ENCODE measurements at places on chromosomes 6 and 20. TPM values are rescaled to one million over a fixed set of nuclear protein-coding genes. Genes with fewer than 3 reads are reported as not detected.
A peak's percentile ranks its signal among the peaks of the same experiment; 100 is the strongest.

DNA sequence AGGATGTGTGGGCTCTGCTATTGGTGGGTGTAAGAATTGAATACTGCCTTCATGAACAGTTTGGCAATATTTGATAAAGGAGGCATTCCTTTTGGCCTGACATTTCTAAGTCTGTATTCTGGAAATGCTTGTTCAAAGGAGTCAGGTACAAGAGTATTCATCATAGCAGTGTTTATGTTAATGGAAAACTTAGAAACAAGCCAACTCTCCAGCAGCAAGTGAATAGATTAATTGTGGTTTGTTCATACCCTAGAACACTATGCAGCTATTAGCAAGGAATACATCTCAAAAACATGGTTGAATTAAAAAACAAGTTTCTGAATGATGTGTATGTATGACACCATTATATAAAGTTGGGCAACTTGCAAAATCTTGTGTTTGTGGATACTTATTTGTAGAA, 195.8 kb downstream of the ZFAND3 start:
- no peak overlapping the region for H3K27ac ChIP-seq
- H3K36me3 ChIP-seq, result no peaks in the 10 kb centered on the region
- DNase-seq, result no peak
- H3K4me1 ChIP-seq, result peaks cover 3% of the 10 kb centered on the region
- no peaks in the 10 kb centered on the region for H3K27me3 ChIP-seq

GRCh38 chr6:87946669-87947068, 101.0 kb upstream of the SPACA1 start:
- no peak overlapping the region for H3K27ac ChIP-seq
- no peak for DNase-seq
- no peaks in the 10 kb centered on the region for H3K36me3 ChIP-seq
- no peak overlapping the region for H3K4me3 ChIP-seq
- H3K4me1 ChIP-seq, result no peaks in the 10 kb centered on the region
- H3K27me3 ChIP-seq, result peaks cover 13% of the 10 kb centered on the region

- H3K4me3 ChIP-seq, result no peak overlapping the region
- DNase-seq, result no peak
- peaks cover 6% of the 10 kb centered on the region for H3K4me1 ChIP-seq
- no peak overlapping the region for H3K27ac ChIP-seq
- H3K27me3 ChIP-seq, result peaks cover 30% of the 10 kb centered on the region
Observed at GRCh38 chr6:1597924-1598323, 11.8 kb upstream of the FOXC1 start.

DNA sequence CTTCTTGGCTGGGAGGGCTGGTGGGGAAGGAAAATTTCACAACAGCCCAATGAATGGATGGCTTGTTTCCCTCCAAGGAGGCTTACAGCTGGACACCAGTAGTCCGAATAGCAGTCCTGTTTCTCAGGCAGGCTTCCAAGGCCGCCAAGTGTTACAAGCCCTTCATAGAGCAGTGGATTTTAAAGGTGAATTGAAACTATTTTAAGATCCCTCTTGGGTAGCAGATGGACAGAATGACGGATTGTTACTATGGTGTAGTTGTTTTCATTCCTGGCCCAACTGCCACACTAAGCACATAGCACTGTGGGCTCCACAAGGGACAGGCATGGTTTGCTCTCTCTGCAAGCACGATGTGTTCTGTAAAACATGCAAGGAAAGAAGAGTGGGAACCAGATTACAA, 203.3 kb upstream of the TAB2 start:
- no peak overlapping the region for H3K4me3 ChIP-seq
- DNase-seq, result no peak
- no peaks in the 10 kb centered on the region for H3K36me3 ChIP-seq
- H3K27ac ChIP-seq, result no peak overlapping the region
- H3K4me1 ChIP-seq, result no peaks in the 10 kb centered on the region

DNA sequence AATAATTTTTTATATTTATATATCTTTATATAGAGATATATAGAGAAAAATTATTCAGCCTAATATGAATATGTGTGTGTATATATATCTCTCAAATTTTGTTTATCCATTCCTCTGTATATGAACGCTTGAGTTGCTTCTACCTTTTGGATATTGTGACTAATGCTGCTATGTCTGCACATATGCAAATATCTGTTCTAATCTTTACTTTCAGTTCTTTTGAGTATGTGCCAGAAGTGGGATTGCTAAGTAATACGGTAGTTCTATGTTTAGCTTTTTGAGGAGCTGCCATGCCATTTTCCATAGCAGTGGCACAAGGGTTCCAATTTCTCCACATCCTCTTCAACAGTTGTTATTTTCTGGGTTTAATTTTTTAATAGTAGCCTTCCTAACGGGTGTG, 72.8 kb upstream of the CEP85L start:
- H3K27ac ChIP-seq, result no peak overlapping the region
- peak overlapping the region; percentile 53 for H3K4me3 ChIP-seq
- peak; percentile 28 for DNase-seq
- H3K27me3 ChIP-seq, result no peaks in the 10 kb centered on the region

GRCh38 chr6:79842376-79843040, 104.8 kb downstream of the ELOVL4 start:
- H3K4me1 ChIP-seq, result no peaks in the 10 kb centered on the region
- no peak overlapping the region for H3K4me3 ChIP-seq
- no peak for DNase-seq
- H3K36me3 ChIP-seq, result no peaks in the 10 kb centered on the region
- H3K27ac ChIP-seq, result no peak overlapping the region
- peaks cover 1% of the 10 kb centered on the region for H3K27me3 ChIP-seq

DNA sequence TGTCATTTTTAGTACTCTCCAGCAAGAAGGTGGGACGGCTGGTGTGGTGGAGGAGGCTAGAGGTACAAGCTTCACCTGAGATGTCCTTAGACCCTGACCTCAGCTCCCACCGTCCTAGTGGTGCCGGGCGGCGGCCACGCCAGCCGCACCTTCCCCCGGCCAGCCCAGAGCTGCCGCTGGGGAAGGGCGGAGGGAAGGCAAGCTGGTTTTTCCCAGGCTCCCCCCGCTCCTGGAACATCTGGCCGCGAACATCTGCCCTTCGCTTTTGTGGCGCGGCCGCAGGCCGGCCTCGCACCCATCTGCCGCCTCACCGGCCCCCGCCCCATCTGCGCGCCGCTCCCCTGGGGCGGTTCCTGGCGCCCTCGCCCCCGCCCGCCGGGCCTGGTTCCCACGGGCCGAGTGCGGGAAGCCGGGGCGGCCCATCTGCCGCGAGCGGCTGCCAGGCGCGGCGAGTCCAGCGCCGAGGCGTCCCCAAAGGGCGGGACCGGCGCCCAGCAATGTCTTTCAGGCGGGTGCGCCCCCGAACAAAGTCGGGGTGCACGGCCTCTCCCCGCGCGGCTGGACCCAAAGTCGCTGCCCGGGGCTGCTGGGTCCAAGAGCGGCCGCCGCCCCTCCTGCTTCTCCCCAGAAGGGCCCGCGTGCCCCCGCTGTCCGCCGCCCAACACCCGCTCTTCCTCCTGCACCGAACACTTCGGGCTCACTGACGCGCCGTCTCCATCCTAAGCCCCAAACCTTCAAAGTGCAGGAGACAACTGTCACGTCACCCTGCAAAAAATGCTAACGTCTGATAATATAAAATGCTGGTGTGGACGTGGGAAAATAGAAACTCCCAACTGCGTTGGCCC, 17.3 kb upstream of the ID1 start:
- no peak overlapping the region for H3K4me3 ChIP-seq
- H3K27me3 ChIP-seq, result no peaks in the 10 kb centered on the region
- peaks cover 12% of the 10 kb centered on the region for H3K4me1 ChIP-seq
- no peak overlapping the region for H3K27ac ChIP-seq
- DNase-seq, result no peak

- H3K4me3 ChIP-seq, result no peak overlapping the region
- no peaks in the 10 kb centered on the region for H3K4me1 ChIP-seq
- H3K27ac ChIP-seq, result no peak overlapping the region
- H3K36me3 ChIP-seq, result no peaks in the 10 kb centered on the region
- no peaks in the 10 kb centered on the region for H3K27me3 ChIP-seq
Observed at GRCh38 chr6:87772597-87773530, 70.8 kb upstream of the AKIRIN2 start.

GRCh38 chr6:130740308-130740707, 86.9 kb upstream of the SMLR1 start:
- H3K36me3 ChIP-seq, result no peaks in the 10 kb centered on the region
- H3K4me1 ChIP-seq, result no peaks in the 10 kb centered on the region
- H3K27ac ChIP-seq, result no peak overlapping the region
- no peak overlapping the region for H3K4me3 ChIP-seq

DNA sequence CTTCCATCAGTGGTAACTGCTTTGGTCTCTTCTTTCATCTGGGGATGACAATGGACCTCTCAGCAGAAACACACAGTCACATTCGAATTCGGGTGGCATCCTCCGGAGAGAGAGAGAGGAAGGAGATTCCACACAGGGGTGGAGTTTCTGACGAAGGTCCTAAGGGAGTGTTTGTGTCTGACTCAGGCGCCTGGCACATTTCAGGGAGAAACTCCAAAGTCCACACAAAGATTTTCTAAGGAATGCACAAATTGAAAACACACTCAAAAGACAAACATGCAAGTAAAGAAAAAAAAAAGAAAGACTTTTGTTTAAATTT, 6.1 kb downstream of the EDN1 start:
- H3K36me3 ChIP-seq, result no peaks in the 10 kb centered on the region
- no peak overlapping the region for H3K27ac ChIP-seq
- no peak overlapping the region for H3K4me3 ChIP-seq
- H3K27me3 ChIP-seq, result peaks cover 24% of the 10 kb centered on the region
- DNase-seq, result no peak

DNA sequence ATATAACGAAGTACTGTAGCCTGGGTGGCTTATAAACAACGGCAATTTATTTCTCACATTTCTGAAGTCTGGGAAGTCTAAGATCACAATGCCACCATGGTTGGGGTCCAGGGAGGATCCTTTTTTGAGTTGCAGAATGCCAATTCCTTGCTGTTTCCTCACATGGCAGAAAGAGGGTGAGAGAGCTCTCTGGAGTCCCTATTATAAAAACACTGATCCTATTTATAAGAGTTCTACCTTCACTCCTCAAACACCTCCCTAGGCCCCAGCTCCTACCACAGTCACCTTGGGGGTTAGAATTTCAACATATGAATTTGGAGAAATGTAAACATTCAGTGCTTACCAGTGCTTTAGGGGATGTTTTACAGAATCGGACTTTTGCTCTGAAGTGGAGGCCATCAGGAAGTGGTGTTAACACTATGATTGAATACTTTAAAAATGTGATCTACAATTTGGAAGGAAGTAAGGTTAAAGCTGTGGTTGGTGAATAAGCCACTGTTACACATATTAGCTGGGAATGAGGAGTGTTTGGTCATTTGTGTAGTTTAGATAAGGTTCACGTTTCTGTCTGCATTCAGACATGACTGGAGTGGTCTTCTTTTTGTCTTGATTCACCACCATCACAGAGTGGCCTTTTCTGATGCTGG, 79.9 kb upstream of the SPTLC3 start:
- DNase-seq, result no peak
- no peaks in the 10 kb centered on the region for H3K27me3 ChIP-seq
- no peaks in the 10 kb centered on the region for H3K36me3 ChIP-seq
- H3K4me1 ChIP-seq, result no peaks in the 10 kb centered on the region

DNA sequence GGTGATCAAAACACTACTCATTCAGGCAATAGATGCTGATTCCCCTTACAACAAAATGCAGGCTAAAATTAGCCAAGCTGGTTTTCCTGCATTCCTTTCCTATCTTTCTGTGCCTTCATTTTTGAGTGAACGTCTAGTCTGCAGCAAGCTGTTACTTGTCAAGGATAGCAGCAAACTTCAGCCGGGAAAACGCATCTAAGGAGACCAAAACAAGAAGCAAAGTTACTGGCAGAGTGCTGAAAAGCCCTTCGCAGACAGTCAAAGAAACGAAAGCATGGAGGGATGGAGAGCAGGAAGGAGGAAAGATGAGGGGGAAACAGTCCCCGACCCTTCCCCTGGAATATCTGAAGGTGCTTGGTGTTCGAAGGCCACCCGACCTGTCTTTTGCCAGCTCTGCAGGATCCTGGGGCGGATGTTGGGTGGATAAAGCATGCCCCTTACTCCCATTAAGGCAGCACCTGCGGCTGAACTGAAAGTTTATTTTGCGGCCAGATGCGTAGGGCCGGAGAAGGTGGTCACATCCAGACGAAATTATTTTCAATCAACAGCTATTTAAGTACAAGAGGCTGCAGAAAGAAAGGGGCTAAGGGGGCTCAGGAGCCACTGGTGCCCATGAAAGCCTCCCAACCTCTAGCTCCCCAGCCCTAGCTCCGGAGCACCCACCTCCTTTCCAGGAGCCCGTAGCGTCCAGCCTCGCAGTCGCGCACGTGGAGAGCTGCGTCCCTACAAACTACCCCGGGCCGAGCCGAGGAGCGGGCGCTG, 538 bp downstream of the FERMT1 start:
- peaks cover 15% of the 10 kb centered on the region for H3K27me3 ChIP-seq
- DNase-seq, result no peak
- H3K4me3 ChIP-seq, result no peak overlapping the region
- peaks cover 9% of the 10 kb centered on the region for H3K4me1 ChIP-seq

DNA sequence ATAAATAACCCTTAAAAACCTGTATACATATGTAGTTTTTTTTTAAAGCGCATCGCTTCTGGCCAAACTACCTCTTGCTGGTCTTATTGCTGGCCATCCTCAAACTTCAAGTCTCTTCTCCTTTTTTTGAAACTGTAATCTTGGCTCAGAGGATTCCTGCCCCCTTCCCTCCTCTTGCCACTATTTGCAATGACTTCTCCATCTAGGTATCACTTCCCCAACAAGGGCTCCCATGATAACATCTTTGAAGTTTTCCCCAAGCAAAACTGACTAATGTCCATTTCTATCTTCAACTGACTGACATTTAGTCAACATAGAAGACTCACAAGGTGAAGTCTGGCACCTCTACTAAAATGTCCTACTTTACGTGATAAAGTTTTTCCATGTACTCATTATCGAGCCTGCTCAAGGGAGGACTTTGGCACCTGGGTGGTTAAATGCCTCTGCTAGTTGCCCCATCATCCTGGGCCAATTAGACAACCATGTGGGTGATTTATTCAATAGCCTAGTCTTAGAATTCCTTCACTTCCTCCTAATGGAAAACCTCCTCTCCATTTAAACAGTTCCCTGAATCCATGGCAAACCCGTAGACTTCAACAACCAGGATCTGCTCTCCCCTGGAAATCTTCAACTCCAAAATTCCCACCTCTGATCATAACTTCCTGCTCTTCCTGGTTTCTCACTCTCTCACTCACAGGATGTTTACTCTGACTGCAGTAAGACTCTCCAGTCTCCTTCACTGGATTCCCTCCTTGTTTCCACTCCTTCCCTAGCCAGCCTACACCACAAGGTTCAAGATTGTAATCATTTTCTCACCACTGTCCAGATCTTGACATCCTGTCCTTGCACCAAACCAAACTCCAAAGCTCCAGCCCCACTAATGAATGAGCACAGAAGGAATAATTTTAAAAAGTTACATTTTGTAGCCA, 9.4 kb upstream of the PLAGL1 start:
- peaks cover 2% of the 10 kb centered on the region for H3K27me3 ChIP-seq
- no peak overlapping the region for H3K4me3 ChIP-seq
- no peaks in the 10 kb centered on the region for H3K36me3 ChIP-seq
- no peaks in the 10 kb centered on the region for H3K4me1 ChIP-seq
- no peak for DNase-seq

PRDM1 gene
- 327 TPM for total RNA-seq

BEND3 gene
- total RNA-seq, result 0.89 TPM

CST4 gene
- not detected for total RNA-seq

FAM217B gene
- total RNA-seq, result 15.8 TPM

Measured in CD4-positive, CD25-positive, alpha-beta regulatory T cell (primary cell).